ENCODE measurements at places on chromosomes 7 and 10. TPM values are rescaled to one million over a fixed set of nuclear protein-coding genes. Genes with fewer than 3 reads are reported as not detected.

Gene CH25H
- 0.06 TPM for total RNA-seq

GRCh38 chr10:34647875-34648865 is 166.9 kb downstream of the PARD3 start:
- no peak for DNase-seq

DNA sequence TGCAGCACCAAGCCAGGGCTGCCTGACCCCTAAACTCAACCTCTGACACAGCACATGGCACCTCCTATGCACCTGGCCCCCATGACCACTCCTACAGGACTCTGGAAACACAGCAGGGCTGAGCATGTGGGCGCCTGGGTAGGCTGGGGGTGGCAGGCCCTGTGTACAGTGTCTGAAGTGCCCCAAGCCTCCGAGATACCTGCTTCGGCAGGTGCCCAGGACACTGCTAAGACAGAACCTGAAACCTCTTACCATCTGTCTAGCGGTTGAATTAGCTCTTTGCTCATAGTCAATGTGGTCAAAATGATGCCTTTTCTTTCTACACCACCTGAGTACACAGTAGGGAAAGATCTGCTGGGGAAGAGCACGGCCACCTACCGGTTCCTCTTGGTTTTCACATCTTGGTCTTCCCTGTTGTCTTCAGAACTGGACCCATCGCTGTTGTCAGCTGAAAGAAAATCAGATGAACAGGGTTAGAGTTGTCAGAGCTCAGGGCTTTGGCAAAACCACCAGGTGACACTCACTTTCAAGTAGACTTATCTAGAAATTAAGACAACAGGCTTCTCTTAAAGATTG is 177.4 kb downstream of the TCERG1L start:
- no peak for DNase-seq

DNA sequence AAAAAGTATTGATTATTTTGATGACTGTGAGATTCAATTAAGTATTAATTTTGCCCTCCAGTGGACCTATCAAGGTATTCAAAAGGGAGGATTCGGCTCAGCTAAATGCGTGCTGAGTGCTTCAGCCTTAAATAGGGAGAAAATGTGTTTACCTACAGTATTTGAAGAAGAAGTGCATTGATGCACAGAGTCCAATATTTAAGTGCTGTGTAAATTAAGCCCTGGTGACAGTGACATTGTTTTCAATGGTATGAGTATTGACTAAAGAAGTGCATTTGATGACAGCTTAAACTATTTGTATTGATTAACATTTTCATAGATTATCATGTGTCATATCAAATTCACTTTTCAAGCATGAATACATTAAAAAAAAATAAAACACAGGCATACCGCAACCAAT is 106.6 kb downstream of the POU6F2 start:
- no peak for DNase-seq

Data from LHCN-M2 (cell line).